ENCODE measurements at places on chromosomes 16 and 17.

DNA sequence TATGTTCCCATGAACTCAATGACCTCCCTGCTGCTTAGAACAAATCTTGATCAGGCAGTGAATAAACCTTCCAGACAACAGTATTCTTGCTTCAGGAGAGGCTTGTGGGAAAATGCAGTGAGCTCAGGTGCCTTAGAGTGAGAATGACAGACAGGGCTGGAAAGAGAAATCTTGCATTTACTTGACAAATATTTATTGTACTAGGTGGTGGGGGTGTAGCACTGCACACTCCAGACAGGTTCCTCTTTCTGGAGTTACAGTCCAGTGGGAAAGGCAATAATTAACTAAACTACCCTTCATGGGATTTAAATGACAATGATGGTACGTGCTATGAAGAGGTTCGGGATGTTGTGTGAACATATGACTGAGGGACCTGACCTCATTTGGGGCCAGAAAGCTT lies 182.9 kb downstream of the SHISA9 start:
- DNase-seq, result no peak

DNA sequence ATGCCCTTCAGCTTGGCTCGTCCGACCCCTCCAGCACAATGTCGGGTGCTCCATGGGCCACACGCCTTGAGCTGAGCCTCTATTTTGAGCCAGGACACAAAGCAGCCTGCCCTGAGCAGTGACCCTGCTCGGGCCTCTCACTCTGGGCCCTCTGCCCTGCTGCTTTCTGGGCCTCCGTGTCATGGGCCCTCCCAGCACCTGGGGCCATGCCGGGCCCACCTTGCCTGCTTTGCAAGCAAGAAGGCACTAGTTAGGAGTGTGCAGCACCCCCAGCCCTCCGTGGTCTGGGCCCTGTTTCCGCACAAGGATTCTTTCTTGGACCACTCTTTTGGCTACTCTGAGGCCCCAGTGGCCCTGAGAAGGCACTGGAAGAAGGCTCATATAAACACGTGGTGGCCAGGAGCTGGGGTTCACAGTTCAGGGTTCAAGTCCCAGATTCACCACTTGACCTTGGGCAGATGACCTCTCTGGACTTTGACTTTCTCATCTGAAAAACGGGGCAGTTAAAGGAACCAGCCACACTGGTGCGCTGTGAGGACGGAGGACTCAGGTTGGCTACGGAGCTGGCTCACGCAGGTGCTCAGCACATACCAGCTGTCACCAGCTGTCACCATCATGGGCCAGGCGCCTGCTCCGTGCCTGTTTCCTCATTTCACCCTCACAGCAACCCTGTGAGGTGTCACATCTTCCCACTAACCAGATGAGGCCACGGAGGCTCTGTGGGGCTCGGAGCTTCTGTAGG lies 166.0 kb upstream of the GSE1 start:
- DNase-seq, result no peak

GRCh38 chr16:2147981-2148671 lies at the start of gene RAB26:
RAB26 (plus strand) TSS chr16:2148625; CDS start chr16:2148784, 159 bp downstream.
- DNase-seq, result peak; percentile 35

- DNase-seq, result no peak
Observed at GRCh38 chr17:45144199-45145034, 3.9 kb upstream of the HEXIM1 start.

- DNase-seq, result no peak
Observed at GRCh38 chr17:83002118-83002805, 77.1 kb upstream of the METRNL start.

- DNase-seq, result no peak
Observed at GRCh38 chr17:62900096-62900495, 65.9 kb upstream of the TANC2 start.

DNA sequence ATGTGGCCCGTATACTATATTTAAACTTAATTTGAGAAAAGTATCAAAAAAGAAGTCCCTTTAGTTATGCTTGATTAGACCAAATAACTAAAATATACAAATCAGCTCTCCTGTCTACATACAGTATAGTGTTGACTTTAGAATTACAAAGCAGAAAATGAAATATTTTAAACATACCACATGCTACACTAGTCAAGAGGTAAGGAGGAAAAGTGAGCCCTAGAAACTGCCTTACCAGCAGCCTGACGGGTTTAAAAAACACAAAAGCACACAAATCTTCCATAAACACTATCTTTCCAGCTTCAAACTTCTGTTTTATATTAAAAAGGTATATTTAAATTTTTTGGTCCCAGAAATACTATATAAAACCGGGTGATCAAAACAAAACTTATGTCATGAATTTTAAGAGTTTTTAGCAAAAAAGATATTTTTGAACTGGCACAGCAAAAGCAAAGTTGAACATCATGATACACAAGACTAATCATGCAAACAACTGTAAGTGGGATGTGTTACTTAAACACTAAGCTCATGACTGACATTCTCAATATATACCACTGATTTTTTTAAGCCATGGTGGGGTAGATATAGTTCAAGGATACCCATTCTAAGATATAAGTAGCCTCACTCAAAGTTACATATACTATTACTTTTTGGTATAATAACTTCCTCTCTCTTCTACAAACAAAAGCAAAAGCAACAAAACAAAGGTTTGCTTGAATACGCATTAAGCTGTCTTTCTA lies 11.8 kb downstream of the KLHL10 start:
- no peak for DNase-seq

DNA sequence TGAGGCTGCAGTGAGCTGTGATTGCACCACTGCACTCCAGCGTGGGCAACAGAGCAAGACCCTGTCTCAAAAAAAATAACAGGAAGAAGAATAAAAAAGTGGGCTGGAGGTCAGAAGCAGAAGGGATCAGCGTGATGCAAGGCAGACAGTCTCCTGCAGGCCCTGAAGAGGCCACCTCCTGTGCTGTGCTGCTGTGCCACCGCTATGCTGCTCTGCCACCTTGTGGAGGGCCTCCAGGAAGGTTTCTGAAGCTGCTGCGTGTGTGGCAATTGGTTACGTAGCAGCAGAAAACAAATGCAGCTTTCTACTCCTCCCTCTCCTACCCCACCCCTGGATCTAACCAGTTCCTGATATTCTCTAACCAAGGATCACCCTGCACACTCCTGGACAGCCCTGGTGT lies 815.5 kb downstream of the KCNJ18 start:
- DNase-seq, result no peak

DNA sequence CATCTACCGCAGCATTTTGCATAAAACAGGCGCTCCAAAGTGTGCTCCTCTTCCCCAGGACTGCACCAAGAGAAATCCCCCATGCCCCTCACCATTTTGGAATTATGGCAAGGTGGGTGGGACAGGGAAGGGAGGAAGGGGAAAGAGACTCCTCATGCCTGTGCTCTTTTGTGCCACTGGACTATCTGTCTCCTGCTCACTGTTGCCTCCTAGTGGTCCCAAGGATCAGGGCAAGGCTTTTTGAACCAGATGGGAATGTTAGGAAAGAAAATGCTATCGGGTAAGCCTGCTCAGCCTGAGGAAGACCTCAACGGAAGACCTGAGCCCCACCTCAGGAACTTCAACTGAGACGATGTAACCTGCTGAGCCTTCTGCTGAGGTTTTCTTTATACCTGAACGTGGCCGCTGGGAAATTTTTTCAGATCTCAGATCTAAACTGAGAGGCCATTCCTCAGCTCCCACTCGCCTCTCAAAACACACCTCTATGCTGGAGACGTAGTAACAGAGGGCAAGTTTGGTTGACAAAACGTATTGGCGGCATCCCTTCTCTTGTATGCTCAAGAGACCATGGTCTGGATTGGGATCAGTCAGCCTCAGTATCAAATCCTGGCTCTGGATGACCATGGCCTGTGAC lies 58.3 kb downstream of the SPACA3 start:
- DNase-seq, result no peak

- no peak for DNase-seq
Observed at GRCh38 chr17:37558299-37558698, 50.9 kb downstream of the SYNRG start.

GRCh38 chr17:73203788-73204479 lies 11.1 kb downstream of the COG1 start:
- DNase-seq, result no peak

GRCh38 chr16:67430504-67430976 lies 381 bp upstream of the HSD11B2 start:
- no peak for DNase-seq

DNA sequence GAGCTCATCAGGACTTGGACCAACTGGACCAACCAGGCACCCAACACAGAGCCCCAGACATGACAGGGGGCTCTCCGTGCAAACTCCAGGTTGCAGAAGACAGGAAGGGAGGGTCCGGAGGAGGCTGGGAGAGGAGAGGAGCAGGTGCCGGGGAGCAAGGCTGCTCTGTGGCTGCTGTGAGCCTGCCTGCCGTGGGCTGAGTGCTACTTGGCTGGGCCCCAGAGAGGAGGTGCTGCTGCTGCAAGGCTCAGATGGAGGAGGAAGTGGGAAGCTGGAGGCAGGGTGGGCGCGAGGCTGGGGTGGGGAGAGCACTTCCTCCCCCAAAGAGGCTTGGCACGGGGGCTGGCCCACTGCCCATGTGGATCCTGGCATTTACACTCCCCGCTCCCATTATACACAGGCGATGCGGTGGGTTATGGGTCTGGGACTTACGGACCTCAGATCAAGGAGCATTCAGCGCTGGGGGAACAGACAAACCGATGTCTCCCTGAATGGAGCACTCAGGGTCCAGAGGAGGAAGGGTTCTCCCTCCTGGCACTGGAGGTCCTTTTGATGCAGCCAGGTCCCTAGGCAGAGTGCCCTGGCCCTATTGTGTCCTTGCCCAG lies 15.9 kb downstream of the EPOP start:
- DNase-seq, result no peak

GRCh38 chr16:3174618-3175148 lies 13.3 kb upstream of the OR1F1 start:
- no peak for DNase-seq

- DNase-seq, result no peak
Observed at GRCh38 chr16:52816993-52817392, 235.7 kb downstream of the CHD9NB start.

DNA sequence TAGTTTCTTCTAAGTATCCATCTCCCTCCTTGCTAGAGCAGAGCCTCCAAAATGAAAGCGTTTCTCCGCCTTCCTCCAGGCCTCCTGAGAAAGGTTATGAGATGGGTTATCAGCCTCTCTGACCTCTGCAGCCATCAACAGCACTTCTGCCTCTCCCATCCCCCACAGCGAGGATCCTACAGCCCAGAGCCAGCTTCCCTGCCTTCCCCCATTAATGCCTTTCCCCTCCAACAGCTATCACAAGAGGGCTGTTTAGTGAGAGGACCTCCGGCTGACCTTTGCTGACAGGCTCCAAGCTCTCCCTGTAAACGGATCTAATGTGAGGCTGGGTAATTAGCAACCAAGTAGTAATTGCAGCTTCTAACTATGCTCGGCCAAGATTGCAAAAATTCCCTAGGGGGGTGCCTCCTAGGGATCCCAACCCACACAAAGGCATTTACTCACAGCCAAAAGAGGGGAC lies 55.8 kb downstream of the ZFHX3 start:
- DNase-seq, result no peak

DNA sequence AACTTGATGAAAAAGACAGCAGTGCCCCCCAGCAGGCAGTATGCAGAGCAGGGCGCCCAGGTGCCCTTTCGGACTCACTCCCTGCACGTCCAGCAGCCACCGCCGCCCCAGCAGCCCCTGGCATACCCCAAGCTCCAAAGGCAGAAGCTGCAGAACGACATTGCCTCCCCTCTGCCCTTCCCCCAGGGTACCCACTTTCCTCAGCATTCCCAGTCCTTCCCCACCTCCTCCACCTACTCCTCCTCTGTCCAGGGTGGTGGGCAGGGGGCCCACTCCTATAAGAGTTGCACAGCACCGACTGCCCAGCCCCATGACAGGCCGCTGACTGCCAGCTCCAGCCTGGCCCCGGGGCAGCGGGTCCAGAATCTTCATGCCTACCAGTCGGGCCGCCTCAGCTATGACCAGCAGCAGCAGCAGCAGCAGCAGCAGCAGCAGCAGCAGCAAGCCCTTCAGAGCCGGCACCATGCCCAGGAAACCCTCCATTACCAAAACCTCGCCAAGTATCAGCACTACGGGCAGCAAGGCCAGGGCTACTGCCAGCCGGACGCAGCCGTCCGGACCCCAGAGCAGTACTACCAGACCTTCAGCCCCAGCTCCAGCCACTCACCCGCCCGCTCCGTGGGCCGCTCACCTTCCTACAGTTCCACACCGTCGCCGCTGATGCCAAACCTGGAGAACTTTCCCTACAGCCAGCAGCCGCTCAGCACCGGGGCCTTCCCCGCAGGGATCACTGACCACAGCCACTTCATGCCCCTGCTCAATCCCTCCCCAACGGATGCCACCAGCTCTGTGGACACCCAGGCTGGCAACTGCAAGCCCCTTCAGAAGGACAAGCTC lies 43.2 kb downstream of the SREBF1 start:
- DNase-seq, result no peak

DNA sequence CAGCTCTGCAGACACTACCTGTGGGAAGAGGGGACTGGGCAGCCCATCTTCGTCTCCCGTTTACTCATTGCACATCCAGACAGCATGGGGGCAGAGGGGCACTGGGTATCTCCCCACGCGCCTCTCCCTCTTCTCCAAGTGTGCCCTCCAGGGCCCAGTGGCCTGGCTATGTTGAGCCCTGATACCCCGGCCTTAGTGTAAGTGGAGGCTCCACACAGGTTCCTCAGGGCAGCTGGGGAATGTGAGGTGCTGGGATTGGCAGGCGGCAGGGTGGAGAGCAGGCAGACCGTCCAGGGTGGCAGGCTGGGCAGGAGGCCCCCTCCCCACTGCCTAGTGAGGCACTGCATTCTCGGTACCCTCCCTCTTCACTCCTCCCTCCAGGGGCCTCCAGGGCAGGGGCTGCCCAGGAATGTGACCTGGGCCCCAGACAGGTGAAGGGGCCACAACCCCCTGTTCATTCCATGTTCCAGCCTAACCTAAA lies 13.2 kb upstream of the NAGLU start:
- DNase-seq, result no peak

- no peak for DNase-seq
Observed at GRCh38 chr17:17937201-17937853, 34.9 kb downstream of the TOM1L2 start.

GRCh38 chr17:70070305-70071027 lies 4.6 kb upstream of the KCNJ16 start:
- DNase-seq, result no peak

GRCh38 chr17:74843352-74843627 lies 16.4 kb downstream of the GRIN2C start:
- DNase-seq, result no peak

DNA sequence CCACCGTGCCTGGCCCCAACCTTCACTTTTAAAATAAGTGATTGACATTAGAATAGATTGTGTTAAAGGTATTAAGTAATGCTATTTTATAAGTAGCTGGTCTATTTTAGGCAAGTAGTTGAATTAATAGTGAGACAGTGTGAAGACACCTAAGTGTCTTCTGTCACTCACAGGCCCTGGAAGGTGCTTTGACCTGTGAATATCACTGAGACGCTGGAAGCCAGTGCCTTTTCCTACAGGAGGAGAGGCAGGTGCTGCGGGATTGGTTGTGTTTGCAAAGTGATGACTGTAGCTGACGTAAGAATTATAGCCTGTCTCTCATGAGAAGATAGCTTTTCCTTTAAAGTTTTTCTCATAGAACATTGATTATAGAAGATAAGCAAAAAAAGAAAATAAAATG lies 45.0 kb downstream of the RAB11FIP3 start:
- DNase-seq, result no peak
